ENCODE measurements at places on chromosomes 1 and 21.

DNA sequence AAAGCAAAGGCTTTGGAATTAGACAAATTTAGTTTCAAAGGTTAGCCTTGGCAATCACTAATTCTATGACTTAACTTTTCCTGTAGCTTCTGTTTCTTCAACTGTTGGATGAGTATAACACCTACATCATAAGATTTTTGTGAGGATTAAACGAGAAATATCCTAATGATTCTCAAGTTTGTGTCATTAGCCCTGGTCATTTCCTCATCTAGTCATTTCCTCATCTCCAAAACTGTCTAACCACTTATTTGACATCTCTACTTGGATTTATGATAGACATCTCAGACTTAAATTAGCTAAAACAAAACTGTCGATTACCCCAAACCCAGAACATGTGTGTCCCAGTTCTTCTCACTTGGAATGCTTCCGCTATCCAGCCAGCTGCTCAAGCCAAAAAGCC is 80.2 kb upstream of the CHODL start:
- no peak for DNase-seq

DNA sequence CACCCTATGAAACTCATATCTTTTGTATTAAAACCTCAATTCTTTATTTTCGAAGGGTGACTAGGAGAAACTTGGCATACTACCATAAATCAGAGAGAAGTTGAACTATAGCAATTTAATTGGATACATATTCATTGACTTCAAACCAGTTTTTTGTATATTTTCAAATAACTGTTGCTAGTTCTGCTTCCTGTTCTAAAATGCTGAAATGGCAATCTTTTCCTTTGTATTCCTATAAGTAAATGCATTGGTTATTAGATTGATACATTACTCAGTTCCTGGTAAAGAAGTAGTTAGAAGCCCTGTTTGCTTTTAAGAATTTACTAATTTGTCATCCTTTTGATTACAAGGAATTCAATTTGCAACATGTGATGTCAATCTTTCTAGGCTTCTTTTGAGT is 200.0 kb downstream of the DISC1 start:
- DNase-seq = no peak

DNA sequence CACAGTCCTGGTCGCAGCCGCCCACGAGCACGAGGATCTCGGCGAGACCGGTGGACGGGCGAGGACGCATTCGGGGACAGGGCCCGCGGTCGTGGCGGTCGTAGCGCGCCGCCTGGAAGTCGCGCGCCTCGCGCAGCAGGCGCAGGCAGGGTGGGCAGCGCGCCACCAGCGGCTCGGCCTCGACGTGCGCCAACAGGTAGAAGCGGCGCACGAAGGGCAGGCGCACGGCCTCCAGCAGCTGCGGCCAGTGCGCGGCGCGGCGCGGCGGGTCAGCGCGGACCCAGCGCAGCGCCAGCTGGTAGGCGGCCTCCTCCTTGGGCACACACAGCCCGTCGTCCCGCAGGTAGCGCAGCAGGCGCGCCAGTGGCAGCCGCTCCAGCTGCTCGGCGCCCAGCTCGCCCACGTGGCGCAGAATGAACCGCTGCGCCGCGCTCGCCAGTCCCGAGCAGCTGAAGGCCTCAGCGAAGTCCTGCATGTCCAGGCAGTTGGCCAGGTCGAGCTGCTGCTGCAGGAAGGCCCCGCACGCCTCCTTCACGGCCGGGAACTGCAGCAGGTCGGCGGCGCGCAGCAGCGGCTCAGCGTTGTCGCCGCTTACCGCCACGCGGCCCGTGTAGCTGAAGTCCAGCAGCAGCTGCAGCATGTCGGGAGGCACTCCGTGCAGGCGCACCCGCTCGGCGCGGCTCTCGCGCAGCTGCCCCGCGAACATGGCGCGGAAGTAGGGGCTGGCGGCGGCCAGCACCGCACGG is 573 bp downstream of the KLHL21 start:
- peak; percentile 79 for DNase-seq

DNA sequence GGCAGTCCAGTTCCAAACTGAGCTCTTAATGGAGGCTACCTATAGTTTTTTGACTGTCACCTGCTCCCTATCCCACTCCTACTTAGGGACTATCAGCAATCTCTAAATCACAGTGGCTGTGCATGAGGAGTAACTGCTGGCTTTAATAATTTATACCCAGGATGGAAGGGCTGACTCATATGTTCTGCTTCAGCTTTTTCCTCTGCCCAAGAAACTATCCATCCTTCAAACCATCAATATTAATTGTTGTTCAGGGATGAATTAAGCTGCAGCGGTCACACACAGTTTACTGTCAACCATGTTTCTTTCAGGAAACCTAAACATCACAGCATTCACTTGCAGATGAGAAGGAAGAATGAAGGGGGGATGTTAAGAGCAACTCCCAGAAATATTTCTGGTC is 9.0 kb upstream of the PGBD5 start:
- DNase-seq = no peak

DNA sequence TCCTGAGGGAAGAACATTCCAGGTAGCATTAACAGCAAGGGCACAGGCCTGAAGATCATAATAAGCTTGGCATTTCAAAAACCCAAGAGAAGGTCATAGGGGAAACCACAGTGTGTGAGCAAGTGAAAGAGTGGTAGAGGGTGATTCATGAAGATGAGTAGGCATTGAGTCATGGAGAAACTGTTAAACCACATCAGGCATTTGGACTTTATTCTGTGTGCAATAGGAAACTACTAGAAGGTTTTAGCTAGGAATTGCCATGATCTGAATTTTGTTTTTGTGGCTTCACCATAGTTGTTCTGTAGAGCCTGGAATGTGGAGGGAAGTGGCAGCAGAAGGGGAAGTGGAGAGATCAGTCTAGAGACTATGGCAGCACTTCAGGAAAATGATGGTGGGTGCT is 359.0 kb upstream of the PTBP2 start:
- no peak for DNase-seq

DNA sequence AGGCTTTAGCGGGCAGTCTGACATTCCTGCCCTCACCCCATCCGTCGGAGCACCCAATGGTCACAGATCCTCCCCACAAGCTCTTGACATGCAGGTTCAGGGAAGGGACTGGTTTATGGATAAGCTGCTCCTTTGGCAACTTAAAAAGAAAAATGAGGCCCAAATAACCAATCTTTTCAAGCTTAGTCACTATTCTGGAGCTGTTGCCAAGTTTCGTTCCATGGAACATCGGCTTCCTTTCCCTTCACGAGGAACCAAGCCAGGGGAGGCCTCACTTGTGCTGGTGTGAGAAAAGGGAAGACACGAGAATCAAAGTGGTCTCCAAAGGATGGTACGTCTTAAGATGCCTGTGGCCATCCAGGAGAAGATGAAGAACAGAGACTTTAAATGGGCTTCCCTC is 46.1 kb upstream of the LPAR3 start:
- no peak for DNase-seq

DNA sequence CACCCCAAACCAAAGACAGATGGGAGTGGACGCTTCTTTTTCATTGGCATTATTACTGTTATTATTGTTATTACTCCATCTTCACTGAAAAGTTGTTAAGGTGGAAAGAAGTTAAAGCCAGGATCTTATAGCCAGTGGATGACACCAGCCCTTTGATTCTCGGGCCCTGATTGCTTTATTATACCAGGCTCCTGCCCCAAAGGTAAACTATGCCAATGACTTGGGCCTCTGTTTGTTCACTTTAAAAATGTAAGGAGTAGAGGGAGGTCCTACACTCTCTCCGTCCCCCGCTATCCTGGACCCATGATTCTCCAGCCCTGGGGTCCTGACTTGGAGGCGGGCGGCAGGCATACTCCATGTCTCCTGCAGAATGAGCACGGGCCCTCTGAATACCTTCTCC is 106.8 kb downstream of the TOMM20 start:
- no peak for DNase-seq

- no peak for DNase-seq
Measured at GRCh38 chr1:247936415-247936814, 11.7 kb downstream of the OR2AJ1 start.

All from activated CD4-positive, alpha-beta T cell treated with anti-CD3 and anti-CD28 coated beads, Interleukin-2, amount 10 ng/mL, durations not matched to agents 24 days and 14 days (primary cell).